ENCODE measurements at places on chromosomes 2 and 18.

DNA sequence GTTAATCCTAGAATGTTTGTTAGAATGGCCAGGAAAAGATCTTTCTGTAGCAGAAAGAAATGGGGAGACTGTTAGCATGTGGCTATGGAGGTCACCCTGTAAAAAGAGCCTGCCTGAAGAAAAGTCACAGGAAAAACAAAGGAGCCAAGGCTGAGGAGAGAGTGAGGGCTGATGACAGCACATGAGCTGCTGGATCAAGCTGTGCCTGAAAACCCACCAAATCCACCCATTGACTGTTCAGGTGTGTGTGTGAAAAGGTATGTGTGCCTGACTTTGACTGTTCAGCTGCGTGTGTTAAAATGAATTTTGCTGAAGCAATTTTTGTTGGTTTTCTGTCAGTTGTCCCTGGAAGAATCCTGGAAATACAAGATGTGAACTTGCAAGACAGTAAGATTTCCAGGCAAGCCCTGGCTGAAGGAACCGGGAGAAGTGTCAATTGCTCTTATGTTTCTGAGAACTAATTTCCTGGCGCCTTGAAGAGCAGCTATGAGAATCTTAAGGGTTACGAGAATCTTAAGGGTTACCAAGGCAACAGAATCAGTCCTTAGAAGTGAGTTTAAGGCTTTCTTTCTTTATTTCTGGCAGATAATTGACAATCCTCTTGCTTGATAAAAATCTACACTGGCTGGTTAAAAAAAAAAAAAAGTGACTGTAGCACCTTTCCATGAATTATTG lies 73.0 kb upstream of the LGALSL start:
- DNase-seq = no peak

DNA sequence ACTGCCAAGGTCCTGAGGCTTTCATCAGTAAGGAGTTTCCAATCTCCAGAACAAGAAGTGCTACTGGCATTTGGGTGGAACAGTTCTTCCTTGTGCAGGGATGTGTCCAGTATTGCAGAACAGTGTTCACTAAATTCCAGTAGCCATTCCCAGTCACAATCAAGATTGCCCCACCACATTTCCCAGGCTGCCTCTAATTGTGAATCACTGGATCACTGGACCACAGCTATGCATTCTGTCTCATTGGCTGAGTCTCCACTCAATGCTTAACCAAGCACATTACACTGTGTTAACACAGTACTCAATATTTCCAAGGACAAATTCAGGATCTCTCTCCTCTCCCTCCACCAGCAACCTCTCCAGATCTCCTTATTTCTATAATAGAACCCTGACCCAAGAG lies 160.2 kb upstream of the CCDC150 start:
- DNase-seq = no peak

- DNase-seq = no peak
Measured at GRCh38 chr18:21858544-21858943, 118.0 kb downstream of the MIB1 start.

GRCh38 chr2:20914087-20914486 lies 91.2 kb upstream of the LDAH start:
- DNase-seq = no peak

GRCh38 chr2:172270278-172271079 lies 156.9 kb upstream of the ITGA6 start:
- no peak for DNase-seq

DNA sequence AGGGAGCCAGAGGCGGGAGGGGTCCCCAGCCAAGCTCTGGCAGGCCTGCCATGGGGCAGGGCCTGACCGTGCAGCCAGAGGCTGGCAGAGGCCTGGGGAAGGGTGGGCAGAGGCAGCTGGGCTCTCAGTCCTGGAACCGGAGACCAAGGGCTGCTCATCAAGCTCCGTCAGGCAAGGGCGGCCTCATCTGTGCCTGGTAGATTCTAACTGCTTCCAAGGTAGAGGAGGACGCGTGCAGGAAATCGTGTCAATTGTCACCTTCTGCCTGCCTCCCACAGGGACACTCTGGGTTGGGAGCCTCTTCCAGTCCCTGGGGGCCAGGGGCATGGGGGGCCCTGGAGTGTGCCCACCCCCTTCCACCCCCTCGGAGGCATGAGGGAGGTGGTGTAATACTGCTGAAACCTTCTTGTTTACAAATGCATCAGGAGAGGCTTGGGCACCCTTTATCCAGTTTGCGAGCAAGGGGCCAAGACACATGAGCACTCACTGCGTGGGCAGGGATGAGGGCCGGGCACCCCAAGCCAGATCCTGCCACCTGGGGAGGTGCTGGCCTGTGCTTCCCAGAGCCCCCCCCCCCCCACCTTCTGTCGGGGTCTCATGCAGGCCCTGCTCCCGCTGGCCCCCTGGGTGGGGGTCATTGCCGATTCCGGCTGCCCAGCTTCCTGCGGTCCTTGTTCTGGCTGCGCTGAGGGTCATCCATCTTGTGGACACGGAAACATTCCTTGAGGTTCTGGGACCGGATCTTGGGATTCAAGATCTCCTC lies 9.0 kb downstream of the SNORC start:
- no peak for DNase-seq

DNA sequence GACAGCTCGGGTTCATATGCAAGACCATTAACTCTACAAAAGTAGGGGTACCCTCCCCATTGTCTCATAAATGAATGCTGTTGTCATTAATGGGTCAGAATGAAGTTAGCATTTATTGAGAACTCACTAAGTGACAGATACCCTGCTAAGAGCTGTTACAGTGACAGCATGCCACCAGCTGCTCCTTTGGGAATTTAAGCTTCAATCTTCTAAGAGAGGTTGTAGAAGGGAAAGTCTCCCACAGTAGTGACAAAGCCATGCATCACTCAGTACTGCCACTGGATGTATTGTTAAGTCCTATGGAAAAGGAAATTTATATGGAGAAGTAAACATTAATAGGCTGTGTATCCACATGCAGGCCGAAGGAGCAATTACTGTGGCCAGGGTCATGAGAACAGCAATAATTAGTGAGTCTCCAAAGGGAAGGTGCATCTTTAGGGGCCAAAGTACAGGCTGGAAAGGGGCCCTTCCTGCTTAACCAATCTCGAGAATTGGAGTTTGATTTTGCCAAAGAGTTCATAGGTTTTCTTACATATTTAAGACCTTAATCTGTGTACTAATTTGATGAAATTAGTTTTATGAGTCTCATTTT lies 64.5 kb upstream of the FAM124B start:
- no peak for DNase-seq

DNA sequence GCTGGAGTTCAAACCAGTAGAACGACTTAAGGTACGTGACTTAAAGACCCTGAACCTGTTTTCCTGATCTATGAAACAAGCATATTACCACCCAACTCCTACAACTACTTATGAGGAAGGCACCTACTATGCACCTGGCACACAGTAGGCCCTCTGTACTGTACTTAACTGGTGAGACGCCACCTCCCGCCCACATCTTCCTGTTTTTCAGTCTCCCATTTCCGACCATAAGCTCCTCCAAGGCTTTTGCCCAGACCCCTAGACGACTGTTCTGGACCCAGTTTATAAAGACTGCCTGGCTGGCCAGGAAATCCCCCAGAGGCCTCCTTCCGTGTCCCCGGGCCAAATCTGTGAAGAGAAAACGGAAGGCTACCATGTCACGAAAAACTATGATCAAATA lies 1.5 kb downstream of the GALNT14 start:
- no peak for DNase-seq

DNA sequence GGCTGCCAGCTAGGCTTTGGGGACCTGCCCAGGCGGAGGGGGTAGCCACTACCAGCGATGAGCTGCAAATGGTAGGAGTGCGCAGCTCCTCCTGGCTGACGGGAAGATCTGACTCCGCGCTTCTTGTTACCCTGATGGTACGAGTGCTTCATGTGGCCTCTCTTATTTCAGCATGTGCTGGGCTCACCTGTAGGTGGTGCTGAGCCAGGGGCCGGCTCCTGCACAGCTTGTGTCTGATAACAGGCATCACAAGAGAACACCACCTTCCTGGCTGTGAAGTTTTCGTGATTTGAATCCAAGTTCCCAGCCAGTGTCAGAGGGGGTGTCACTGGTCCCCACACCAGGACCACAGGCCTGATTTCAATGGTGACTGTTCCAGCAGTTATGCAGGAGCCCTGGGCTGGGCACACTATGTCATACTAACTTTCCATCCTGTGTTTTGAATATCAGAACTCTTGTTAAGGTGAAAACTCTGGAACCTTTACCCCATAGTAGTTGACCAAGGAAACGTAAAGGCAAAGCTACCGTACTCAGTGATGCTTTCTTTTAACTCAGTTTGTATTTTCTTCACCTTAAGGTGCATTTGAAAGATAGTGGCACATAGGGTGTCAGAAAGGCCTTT lies 28.0 kb downstream of the APCDD1 start:
- DNase-seq = no peak

DNA sequence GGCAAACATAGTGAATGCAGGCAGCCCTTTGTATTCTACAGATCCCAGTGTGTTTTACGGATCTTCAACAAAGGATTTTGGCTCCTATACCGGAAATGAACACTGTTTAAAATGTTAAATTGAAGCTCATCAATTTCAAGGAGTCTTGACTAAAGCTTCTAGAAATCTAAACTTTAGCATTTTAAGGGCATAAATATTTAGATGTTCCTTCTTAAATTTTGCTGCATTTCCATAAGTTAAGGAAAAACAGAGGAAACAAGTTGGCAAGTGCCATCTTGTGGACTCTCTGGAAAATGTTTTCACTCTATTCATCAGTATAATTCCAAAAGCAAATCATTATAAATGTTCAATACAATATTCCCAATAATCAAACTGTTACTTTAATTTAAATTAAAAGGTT lies 19.6 kb downstream of the CHN1 start:
- DNase-seq = no peak

- no peak for DNase-seq
Measured at GRCh38 chr18:48656582-48656981, 117.8 kb downstream of the CTIF start.

- no peak for DNase-seq
Measured at GRCh38 chr2:120964819-120965218, 229.2 kb downstream of the GLI2 start.

DNA sequence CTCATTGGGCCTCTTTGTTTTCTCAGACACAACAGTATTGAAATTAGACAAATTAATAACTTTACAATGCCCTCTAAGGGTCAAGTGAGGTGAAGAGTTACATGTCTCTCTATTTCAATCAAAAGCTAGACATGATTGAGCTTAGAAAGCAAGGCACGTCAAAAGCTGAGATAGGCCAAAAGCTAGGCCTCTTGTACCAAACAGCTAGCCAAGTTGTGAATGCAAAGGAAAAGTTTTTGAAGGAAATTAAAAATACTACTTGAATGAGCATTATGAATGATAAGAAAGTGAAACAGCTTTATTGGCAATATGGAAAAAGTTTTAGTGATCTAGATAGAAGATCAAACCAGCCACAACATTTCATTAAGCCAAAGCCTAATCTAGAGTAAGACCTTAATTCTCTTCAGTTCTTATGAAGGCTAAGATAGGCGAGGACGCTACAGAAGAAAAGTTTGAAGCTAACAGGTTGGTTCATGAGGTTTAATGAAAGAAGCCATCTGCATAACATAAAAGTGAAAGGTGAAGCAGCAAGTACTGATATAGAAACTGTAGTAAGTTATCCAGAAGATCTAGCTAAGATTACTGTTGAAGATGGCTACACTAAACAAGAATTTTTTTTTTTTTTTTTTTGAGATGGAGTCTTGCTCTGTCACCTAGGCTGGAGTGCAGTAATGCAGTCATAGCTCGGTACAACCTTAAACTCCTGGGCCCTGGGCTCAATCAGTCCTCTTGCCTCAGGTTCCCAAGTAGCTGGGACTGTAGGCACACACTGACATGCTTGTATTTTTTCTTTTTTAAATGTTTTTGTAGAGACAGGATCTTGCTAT lies 65.5 kb downstream of the FAM117B start:
- DNase-seq = no peak

DNA sequence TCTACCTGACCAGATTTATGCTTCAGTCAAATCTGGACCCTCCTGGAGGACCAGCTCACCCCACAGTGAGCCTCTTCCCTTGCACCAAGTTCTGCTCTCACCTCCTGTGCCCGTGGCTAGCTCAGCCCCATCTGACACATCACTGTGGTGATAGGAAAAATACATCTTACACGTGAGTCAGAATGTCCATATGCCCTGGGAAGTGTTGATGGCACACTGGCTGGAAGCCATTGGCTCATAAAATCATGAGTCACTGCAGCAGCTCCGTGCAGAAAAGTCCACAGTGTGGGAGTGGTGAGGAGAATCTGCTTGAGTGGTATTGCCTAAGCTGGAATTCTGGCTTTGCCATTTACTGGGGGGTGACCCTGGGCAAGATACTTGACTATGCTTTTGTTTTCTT lies 42.6 kb upstream of the RAPGEF4 start:
- peak; percentile 51 for DNase-seq

DNA sequence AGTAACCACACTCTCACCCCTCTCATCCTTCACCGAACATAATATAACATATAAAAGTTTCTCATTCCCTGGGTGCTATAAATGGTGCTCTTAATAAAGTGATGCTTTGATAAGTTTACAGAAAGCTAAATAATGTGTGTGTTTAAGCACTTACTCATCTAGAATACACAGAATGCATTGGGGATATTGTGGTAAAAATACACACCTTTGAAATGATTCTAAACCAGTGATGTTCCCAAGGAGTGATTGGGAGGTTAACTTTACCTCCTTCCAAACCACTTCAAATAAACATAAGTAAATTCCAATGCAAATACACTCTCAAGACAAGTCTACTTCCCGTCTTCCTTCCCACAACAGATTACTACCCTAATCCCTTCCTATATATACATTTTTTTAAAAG lies 85.3 kb upstream of the TWSG1 start:
- DNase-seq = no peak

DNA sequence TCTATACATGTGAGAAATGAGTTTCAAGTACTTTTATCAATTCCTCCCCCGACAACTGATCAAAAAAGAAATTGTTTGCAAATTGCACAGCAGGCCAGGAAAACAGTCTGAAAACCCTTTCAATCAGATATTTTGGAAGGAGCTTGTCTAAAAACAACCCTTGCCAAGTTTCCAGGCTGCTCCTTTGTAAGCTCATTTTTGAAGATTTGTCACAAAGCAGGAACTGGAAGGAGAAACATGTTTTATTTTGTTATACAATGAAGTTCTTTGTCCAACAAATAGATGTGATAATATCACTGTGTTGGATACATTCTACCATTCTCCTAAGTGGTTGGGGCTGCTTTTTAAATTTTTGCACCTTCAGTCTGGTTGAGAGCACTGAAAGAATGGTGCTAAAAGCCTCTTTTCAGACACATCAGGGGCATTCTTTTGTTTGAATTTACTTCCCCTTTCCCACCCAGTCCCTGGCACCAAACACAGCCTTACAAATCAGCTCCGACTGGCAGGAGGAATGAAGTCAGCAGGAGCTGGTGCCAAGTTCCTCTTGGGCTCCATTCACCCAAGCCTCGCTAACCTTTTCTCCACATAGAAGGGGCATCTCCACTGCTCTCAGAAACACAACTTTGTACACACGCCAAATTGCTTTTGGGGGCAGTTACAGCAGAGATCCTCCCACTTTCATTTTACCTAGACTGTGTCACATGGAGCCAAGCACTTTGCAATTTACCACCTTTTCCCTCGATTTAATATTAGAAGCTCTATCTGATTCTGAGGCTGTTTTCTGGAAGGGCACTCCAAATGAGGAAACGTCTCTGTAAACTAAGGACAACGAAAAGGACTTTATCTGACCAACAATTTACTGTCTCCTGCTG lies 88.0 kb downstream of the C1D start:
- DNase-seq = no peak

- no peak for DNase-seq
Measured at GRCh38 chr18:21820033-21820810, 79.6 kb downstream of the MIB1 start.

- no peak for DNase-seq
Measured at GRCh38 chr18:9825571-9826073, 60.2 kb upstream of the TXNDC2 start.

GRCh38 chr2:96945014-96945413 lies 41.4 kb downstream of the FAM178B start:
- peak; percentile 73 for DNase-seq

- no peak for DNase-seq
Measured at GRCh38 chr2:28684142-28684858, 67.3 kb upstream of the PPP1CB start.
